Sigmoid colon (tissue), 7 donors: ENCODE measurements at places on chromosomes 11 and 22.
A peak's percentile ranks its signal among the peaks of the same experiment; 100 is the strongest.

DNA sequence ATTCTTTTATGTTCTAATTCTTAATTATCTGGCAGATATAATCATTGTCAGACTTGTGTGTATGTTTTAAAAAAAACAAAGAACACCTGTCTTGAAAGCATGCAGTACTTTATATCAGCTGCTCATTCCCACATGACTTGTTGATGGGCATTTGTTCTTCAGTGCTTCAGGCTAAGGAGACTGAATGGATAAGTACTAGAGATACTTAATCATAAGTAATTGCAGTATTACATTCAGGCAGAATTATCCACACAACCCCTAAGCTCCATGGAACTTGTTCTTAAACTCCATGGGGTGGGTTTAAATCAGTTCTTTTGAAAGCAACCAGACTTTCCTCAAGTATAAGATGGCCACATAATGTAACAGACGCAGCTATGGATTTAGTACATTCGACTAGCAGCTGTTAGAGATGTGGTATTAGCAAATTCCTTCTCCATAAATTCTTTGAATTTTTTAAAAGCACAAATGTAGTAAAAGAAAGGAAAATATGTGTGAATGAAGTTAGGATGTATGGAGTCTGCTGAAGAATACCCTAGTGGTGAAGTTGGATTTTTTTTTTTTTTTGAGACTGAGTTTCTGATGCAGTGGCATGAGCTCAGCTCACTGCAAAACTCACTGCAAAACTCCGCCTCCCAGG, 3.0 kb downstream of the JAM3 start:
- no peak for DNase-seq

- DNase-seq = no peak
These were observed 73.5 kb downstream of the RNF169 start for GRCh38 chr11:74822170-74822569.

DNA sequence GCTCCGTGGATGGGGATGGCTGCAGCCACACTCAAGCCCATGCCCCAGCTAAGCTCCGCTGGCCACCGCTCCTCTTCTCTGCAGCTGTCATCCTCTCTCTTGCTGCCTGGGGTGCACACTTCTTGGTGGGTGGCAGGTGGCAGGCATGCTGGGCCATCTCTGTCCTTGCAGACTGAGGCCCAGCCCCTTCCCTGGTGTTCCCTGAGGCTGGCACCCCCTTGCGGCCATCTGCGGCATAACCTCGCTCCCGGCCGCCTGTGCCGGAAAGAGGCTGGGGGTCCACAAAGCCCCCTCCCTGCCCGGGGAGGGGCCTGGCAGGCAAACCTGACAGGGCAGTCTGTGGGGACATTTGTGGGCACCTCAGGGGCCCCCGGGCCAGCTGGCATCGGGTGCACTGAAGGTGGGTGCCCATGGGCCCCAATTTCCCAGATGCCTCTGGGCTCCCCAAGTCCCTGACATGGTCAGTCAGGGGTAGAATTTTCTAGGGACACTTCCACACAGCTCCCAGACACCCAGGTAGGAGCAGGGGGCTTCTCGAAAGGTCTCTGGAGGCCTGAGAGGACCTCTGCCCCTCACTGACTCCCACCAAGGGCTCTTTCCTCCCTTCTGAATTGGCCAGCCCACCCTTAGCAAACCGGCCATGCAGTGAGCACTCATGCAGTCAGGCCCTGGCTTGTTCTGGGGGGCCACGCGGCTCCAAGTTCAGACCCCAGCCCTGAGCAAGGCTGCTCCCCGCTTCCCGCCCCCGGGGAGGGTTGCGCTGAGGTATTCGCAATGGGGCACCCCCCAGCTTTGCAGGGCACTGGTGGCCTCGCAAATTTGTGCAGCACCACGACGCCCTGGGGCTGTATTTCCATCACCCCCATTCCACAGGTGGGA, 23.5 kb upstream of the TH start:
- no peak for DNase-seq

GRCh38 chr22:46040471-46041465, 63.8 kb upstream of the WNT7B start:
- DNase-seq = peak; percentile 60

DNA sequence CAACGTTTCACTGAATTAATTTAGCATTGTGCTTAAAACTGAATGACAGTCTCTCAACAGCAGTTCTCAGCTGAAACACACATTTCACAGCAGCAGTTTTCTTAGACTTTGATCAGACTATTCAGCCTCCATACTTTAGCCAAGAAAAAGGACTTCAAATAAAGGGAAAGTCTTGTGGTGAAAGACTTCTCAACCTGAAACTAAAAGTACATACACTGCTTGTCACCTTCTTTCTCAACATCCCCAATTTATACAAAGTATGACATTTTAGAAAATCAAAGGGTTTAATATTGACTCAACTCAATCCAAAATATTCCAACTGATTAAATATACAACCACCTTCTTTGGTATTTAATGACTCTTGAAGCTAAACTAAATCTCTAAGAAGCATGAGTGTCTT, 419.0 kb downstream of the LRRC4C start:
- no peak for DNase-seq
